NCI-H774 (cell line): ENCODE measurements at places on chromosomes 7 and 10.

DNA sequence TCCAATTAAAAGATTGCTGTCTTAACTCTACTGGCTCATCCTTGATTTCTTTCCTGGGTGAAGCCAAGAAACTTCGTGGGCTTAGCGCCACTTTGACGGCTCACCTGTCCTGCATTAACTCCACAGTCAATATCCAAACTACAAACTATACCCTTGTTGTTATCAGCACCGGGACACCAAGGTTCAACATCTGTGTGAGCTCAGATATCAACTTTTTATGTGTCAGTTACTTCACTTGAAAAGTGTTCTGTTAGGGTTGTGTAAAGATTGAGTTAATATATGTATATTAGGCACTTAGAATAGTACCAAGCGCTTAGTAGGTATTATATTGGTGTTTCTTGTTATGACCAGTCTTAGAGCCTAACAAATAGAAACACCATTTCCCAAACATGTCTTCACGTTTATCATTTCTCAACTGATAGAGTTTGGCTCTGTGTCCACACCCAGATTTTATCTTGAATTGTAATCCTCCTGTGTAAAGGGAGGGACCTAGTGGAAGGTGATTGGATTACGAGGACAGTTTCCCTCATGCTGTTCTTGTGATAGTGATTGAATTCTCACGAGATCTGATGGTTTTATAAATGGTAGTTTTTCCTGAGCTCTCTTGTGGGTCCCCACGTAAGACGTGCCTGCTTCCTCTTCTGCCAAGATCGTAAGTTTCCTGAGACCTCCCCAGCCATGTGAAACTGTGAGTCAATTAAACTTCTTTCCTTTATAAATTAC lies 19.0 kb upstream of the ST8SIA6 start:
- no peak for DNase-seq

GRCh38 chr7:87391020-87391701 lies 45.7 kb downstream of the CROT start:
- no peak for DNase-seq

DNA sequence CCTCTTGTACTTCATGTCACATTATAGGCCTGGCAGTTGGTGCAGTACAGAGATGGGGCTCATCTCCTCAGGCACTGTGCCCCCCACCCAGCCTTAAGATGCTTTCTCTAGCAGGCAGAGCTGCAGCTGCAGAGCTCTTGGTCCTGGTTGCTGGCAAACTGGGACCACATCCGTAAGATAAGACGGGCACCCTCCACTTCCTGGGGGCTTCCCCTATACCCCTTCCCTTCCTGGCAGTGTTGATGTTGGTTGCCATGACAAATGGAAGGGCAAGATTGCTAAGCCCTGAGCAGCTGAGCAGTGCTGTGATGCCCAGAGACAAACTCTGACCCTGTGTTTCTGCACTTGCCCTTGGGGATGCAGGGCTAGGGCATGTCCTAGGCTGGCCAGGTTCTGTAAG lies 103.4 kb upstream of the ANLN start:
- no peak for DNase-seq

- no peak for DNase-seq
These were observed 305.1 kb upstream of the PITRM1 start for GRCh38 chr10:3477683-3478082.

- no peak for DNase-seq
These were observed 107.1 kb upstream of the HABP2 start for GRCh38 chr10:113445736-113446135.

- no peak for DNase-seq
These were observed 19.8 kb upstream of the SLC29A3 start for GRCh38 chr10:71299071-71299785.

GRCh38 chr7:74293577-74293908 lies 4.3 kb downstream of the CLIP2 start:
- DNase-seq = no peak

DNA sequence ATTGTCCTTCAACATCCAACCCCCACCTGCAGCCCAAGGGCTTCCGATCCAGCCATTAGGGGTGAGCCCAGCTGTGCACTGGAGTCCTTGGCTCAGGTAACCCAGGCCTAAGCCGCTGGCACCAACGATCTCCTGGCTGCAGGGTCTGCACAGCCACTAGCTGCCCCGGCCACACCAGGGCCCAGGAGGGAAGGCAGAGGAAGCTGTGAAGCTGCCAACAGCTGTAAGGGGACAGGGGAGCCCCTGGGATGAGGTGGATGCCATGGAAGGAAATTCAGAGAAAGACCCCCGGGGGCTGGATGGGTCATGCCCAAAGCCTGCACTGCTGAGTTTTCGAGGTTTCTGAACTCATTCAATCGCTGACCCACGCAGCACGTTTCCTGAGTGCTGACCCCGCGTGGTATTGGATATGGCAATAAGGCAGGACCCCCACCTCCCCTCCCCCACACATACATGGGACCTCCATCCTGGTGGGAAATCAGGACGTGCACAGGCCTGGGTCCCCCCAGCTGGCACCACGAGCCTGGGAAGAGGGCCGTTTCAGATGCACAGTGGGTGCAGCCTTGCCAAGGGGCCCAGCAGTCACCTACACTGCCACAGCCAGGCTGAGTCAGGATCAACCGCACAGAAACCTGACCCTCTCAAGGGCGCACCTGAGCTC lies 170.3 kb downstream of the DIP2C start:
- DNase-seq = no peak

DNA sequence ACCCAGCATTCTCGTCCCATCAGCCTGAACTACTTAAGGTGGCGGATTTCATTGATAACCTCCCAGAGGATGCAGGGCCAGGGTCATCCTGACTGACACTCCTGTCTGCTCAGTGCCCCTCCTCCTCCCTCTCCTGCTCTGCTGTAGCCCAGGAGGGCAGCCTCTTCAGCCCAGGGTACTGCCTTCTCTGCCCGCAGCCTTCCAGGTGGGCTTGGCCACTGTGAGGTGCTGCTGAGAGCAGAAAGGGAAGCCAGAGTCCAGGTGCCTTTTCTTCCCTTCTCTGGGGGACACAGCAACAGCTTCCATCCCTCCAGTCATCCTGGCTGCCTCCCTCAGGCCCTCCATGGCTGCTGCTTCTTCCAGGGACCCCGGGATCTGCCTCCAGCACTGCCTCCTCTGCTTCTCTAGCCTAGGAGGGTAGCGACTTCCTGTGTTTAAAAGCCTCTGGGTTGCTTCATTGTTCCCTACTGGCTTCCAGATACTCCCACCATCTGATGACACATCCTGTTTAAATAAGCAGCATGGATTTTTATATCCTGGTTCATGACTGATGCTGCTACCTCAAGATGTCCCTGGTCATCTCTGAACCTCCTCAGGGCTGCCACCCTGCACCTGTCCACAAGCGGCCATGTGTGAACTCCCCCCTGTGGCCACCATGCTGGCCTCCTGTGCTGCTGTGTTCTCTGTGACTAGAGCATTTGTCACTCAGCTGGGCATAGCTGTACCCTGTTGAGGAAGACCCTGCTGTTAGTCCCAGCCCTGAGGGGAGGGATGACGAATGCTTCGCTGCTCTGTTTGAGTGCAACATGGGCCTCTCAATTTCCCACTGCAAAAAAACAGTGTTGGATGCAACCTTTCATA lies 55.8 kb downstream of the AKR1C4 start:
- DNase-seq = no peak

DNA sequence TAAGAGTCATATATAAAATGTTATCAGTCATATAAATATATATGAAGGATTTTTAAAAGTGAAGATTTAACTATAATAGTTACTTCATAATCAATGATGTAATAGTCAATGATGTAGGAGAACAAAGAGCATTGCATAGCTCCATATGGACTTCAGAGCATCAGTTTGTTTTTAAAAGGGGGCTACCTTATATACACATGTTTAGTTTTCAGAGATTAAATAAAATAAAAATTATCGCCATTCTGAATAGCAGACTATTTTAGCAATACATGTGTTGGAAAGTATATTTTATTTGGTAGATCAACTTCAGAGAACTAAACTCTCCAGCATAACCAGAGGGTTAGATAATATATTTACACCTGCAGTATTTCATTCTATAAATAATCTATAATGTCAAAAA lies 29.1 kb upstream of the EPC1 start:
- DNase-seq = no peak

GRCh38 chr7:37467002-37467401 lies 18.3 kb upstream of the ELMO1 start:
- DNase-seq = no peak

DNA sequence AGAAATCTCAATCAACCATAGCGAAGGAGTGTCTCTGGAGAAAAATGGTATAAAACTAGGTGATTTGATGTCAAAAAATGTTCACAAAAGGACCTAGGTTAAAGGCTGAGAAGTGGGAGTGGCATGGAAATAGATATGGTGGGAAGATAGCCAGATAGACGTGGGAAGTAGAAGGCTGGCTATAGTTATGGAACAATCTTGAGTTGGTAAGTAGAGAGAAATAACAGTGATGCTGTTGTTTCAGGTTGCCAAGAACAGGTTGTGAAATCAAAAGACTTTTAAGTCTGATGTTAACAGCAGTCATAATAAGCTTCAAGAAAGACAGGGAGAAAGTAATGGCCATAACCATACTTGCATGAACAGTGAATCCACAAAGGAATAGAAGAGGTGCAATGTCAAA lies 106.1 kb upstream of the RSU1 start:
- DNase-seq = no peak

DNA sequence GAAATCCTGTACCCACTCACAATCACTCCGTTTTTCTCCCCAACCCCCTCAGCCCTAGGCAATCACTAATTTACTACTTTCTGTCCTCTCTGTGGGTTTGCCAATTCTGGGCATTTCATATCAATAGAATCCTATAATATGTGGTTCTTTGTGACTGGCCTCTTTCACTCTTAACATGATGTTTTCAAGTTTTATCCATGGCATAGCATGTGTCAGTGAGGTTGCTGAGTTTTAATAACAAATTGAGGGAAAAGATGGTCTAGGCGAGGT lies 11.9 kb downstream of the PLAU start:
- DNase-seq = no peak

GRCh38 chr10:110739811-110740271 lies 95.7 kb downstream of the RBM20 start:
- no peak for DNase-seq

DNA sequence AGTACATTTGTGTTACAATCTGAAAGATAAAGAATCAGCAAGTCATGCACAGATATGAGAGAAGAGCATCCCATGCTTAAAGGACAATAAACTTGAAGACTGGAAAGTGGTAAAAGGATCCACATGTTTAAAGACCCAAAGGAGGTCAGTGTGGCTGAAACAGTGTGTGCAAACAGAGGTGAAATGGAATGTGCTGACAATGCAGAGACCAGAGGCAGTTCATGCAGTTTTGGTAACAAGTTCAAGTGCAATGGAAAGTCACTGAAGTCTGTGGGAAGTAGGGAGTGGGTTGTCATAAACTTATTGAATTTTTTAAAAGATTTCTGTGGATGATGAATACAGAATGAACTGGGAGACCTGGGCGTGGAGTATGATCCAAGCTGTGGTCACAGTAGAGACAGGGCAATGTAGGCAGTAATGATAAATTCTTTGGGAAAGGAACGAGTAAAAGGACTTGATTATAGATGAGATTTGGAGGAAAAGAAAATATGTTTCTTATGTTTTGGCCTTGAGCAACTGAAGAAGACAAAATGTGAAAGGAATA lies 408.0 kb downstream of the HGF start:
- no peak for DNase-seq

- DNase-seq = no peak
These were observed 12.8 kb upstream of the LBX1 start for GRCh38 chr10:101241840-101242707.

DNA sequence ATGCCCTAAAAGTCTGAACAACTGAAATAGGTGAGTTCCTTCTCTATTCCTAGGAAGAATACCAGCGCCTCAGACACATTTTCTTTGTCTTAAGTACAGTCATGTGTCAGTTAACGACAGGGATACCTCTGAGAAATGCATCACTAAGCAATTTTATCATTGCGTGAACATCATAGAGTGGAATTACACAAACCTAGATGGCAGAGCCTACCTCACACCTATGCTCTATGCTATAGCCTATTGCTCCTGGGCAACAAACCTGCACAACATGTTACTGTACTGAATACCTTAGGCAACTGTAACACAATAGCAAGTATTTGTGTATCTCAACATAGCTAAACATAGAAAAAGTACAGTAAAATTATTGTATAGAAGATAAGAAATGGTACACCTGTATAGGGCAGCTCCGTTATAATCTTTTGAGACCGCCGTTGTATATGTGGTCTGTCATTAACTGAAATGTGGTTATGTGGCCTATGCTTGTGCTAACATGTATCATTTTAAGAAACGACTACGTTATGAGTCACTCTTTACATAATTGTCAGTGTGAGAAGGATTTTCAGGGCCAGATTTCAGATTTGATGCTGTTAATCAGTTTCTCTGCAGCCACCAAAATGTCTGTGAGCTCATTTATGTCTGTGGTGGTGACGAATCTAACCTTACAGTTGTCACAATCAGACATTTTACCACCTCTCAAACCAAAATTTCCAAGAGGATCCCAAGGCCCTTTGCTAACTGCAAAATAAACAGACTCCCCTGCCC lies 66.1 kb upstream of the STK17A start:
- no peak for DNase-seq

DNA sequence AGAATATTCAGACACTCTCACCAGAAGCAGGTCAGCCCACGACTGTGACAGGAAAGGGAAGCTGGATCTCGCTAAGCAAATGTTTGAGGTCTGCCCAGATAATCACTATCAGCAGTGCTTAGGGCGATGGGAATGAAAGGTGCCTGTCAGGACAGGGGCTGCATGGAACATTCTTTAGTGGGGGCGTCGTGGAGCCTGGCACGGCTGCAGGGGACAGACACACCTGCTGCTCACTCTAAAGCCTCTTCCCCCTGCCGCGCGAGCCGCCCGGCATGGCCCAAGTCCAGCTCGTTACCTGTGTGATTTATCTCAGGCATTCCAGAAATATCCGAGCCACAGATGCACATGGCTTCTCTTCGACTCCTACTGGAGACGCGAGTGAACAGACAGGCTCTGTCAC lies 235.5 kb downstream of the GLRX3 start:
- DNase-seq = no peak

GRCh38 chr10:110225441-110225755 lies 18.0 kb downstream of the MXI1 start:
- no peak for DNase-seq

- no peak for DNase-seq
These were observed 34.4 kb downstream of the COL13A1 start for GRCh38 chr10:69835875-69836730.
